ENCODE measurements at places on chromosomes 7 and 10.
A peak's percentile ranks its signal among the peaks of the same experiment; 100 is the strongest.

DNA sequence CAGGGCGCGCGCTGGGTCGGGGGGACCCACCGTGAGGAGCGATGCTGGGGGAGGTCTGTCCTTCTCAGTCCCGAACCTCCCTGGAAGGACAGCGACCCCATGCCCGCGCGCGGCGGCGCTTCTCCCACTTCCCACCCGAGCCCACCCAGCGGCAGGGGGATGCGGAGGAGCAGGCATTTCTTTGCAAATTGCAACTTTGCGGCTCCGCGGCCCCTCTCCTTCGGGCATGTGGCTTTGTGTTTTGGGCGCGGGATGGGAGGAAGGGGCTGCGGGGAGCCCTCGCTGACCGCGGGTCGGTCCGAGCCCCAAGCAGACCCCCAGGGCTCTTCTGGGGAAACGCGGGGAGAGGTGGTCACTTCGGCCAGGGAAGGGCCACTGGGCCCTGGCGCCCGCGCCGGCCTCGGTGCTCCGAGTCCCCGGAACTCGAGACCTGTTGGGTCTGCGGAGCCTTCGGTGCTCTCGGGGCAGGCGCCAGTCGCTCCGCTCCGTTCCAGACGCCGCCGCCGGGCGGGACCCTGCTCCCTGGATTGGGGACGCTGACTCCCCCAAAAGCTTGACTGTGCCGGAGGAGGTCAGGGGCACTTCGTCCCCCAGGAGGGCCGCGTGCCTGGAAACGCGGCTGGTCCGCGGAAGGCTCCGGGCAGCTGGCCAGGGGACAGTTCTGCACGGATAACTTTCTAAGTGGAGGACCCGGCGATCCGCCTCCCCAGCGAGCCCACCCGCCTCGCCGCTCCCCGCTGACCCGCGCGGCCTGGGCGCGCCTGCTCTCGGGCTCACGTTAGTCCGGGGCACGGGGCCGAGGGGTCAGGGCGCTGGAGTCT lies 164.2 kb upstream of the DPP6 start:
- no peak overlapping the region for H3K27ac ChIP-seq
- peaks cover 5% of the 10 kb centered on the region for H3K27me3 ChIP-seq
- H3K4me3 ChIP-seq = no peak overlapping the region
- no peak for DNase-seq

DNA sequence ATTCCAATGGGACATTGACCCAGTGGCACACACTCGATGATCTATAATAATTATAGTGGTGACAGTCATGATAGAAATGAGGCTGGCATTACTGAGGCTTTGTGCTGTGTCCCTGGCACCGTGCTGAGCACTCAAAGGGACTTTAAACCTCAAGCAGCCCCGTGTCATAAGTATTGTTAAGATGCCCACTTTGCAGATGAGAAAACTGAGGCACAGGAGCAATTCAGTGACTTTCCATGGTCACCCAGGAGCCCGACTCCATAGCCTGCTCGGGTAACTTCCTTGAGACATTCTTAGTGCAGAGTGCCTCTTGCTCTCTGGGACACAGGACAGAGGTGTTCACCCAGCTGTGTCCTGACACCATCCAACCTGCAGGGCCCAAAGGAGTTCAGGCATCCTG lies 152.6 kb downstream of the C10orf105 start:
- no peaks in the 10 kb centered on the region for H3K27me3 ChIP-seq
- no peaks in the 10 kb centered on the region for H3K4me1 ChIP-seq
- no peak overlapping the region for H3K27ac ChIP-seq
- no peak for DNase-seq
- no peak overlapping the region for H3K4me3 ChIP-seq

DNA sequence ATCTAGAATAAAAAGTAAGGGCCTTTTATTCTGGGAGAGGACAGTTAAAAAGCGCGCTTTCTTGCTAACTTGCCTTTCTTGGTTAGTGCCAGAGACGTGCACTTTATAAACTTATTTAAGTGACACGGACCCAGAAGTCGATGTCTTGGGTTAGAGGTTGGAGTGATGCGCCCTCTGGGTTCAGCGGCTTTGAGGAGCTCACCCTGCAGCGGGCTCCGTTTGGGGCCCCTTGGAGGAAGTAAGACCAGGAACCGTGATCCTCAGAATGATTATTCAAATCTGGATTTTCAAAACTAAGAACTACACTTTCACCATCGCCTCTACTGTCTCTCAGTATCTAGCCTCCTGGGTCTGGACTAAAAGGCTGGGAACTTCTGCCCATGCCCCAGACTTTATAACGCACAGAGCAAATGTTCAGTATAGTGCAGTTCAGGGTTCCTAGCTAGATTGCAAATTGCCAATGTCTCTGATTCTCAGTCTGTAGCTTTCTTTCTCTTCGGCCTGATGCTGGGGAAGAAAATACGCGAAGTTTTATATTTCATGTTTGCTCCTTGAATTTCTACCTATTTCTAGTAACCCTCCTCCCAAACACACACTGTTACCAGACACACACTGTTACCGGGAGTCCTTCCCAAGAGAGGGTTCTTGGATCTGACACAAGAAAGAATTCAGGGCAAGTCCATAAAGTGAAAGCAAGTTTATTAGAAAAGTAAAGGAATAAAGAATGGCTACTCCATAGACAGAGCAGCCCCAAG lies 18.6 kb upstream of the SMO start:
- no peaks in the 10 kb centered on the region for H3K36me3 ChIP-seq
- peak; percentile 28 for DNase-seq
- H3K27me3 ChIP-seq = peaks cover 2% of the 10 kb centered on the region
- peaks cover 10% of the 10 kb centered on the region for H3K4me1 ChIP-seq

DNA sequence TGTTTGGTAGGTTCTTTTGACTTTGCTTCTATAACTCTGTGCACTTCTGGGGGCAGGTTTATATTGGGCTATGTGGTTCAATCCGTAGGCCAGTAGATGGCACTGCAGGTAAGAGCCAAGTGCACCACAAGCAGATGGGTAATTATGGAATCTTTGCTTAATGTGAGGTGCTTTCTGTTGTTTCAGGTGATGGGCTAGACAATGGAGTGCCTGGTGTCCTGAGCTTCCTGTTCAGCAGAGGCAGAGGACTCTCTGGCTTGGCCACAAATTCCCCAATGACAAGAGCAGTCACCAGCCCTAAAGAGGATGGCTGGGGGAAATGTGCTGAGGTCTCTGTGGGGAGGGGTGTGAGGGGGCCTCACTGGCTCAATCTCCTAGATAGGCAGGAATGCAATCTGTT lies 455.0 kb downstream of the CCSER2 start:
- H3K36me3 ChIP-seq = no peaks in the 10 kb centered on the region
- DNase-seq = peak; percentile 18
- H3K27me3 ChIP-seq = no peaks in the 10 kb centered on the region
- H3K27ac ChIP-seq = no peak overlapping the region
- no peaks in the 10 kb centered on the region for H3K4me1 ChIP-seq

DNA sequence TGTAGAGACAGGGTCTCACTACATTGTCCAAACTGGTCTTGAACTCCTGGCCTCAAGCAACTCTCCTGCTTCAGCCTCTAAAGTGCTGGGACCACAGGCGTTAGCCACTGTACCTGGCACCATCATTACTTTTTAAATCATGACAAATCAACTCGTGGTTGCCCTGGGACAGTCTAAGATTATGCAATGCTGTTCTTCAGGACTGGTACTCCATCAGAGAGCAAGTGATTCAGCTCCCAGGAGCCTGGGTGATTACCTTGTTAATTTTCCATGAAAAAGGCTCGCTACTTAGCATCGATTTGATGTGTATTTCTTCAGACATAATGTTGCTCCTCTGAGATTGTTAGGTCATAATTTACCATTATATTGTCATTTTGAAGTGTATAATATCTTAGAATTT lies 158.9 kb upstream of the STEAP4 start:
- no peak overlapping the region for H3K4me3 ChIP-seq

- H3K4me1 ChIP-seq = peaks cover 11% of the 10 kb centered on the region
- DNase-seq = peak; percentile 83
- peak overlapping the region; percentile 90 for H3K27ac ChIP-seq
- H3K36me3 ChIP-seq = peaks cover 12% of the 10 kb centered on the region
- H3K4me3 ChIP-seq = peak overlapping the region; percentile 77
- H3K27me3 ChIP-seq = no peaks in the 10 kb centered on the region
These were observed 718 bp upstream of the UMAD1 start for GRCh38 chr7:7639847-7640220.

DNA sequence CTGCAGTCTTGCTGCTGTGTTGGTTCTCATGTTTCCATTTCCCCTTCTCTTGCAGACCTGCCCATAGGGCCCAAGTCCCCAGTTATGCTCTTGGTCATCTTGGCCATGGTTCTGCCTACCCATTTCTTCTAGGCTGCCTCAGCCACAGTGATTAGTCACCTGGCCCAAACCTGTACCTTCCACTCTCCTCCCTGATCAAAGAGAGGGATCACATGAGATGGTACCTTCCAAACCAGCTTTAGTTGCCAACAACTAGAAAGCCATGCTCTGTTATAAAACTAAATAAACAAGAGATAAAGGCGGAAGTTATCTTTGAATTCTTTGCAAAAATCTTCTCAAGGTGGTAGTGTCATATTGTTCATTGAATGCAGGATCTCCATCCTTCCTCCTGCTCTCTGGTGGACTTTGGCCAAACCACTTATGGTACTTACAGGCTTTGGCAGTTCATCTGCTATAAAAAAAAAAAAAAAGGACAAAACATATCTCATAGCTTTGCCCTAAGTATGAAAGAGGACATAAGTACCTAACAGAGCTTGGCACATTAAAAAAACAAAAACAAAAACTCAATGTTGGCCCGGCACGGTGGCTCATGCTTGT lies 25.8 kb downstream of the TACC2 start:
- no peaks in the 10 kb centered on the region for H3K4me1 ChIP-seq
- no peak overlapping the region for H3K4me3 ChIP-seq
- DNase-seq = no peak
- H3K36me3 ChIP-seq = no peaks in the 10 kb centered on the region
- no peak overlapping the region for H3K27ac ChIP-seq

GRCh38 chr7:129990403-129991192 lies 37.8 kb upstream of the UBE2H start:
- H3K27me3 ChIP-seq = no peaks in the 10 kb centered on the region
- DNase-seq = no peak
- H3K4me1 ChIP-seq = no peaks in the 10 kb centered on the region
- no peak overlapping the region for H3K27ac ChIP-seq
- no peaks in the 10 kb centered on the region for H3K36me3 ChIP-seq

GRCh38 chr10:44650691-44651661 lies 260.2 kb upstream of the TMEM72 start:
- H3K4me3 ChIP-seq = no peak overlapping the region
- H3K4me1 ChIP-seq = no peaks in the 10 kb centered on the region
- no peaks in the 10 kb centered on the region for H3K27me3 ChIP-seq
- no peak for DNase-seq
- H3K27ac ChIP-seq = no peak overlapping the region

DNA sequence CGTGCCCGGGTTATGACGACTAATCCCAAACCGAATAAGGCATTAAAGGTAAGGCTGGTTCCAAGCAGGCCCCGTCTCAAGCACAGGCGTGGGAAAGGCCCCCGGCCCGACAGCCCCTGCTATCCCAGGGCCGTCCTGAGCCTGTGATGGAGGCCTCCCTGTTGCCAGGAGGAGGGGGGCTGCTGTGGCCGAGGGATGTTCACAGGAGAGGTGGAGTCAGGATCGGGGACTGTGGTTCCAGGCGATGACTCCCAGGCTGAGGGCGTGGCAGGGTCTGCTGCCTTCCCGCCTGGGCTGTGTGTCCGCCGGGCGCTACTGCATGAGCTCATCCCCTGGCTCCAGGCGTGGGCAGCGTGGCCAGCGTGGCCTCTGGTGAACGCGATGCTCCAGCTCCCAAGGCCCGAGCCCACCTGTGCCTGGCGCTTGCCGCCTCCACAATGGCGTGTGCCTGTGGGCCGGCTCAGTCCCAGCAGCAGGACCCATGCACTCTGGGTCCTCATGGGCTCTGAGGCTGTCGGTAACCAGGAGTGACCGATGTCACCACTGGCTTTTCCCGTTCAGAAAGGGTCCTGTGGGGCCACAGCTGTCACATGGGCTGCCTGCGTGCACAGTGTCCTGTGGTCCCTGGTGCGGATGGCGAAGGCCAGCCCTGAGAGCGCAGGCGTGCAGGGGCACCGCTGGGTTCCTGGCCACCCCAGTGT lies 8.8 kb downstream of the MAFK start:
- H3K4me1 ChIP-seq = peaks cover 5% of the 10 kb centered on the region
- H3K4me3 ChIP-seq = no peak overlapping the region
- no peak for DNase-seq
- no peaks in the 10 kb centered on the region for H3K27me3 ChIP-seq

DNA sequence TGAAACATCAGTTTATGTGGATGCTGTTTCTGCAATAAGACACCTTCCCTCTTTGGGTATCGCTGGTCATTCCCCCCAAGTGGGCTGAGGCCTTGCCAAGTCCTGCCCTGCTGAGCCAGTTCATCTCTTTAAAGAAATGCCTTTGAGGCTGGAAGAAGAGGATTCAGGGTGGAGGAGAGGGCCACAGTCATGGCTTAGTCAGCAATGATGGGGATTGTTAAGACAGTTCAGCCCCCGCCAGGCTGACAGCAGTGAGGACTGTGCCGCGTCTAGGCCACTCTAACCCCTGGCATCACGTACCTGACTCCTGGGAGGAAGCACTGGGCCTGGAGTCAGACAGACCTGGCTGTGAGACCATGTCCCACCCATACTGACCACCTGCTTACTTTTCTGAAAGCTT lies 48.3 kb downstream of the PNLIPRP2 start:
- no peak overlapping the region for H3K27ac ChIP-seq
- H3K4me1 ChIP-seq = no peaks in the 10 kb centered on the region
- no peaks in the 10 kb centered on the region for H3K36me3 ChIP-seq

- peaks cover 38% of the 10 kb centered on the region for H3K4me1 ChIP-seq
- peak overlapping the region; percentile 70 for H3K27ac ChIP-seq
- DNase-seq = no peak
These were observed 124.9 kb downstream of the ANLN start for GRCh38 chr7:36514289-36515243.

GRCh38 chr10:35795131-35795824 lies 153.2 kb upstream of the FZD8 start:
- DNase-seq = no peak
- no peaks in the 10 kb centered on the region for H3K36me3 ChIP-seq
